AG08395 (cell line): ENCODE measurements at places on chromosomes 13 and 19.

DNA sequence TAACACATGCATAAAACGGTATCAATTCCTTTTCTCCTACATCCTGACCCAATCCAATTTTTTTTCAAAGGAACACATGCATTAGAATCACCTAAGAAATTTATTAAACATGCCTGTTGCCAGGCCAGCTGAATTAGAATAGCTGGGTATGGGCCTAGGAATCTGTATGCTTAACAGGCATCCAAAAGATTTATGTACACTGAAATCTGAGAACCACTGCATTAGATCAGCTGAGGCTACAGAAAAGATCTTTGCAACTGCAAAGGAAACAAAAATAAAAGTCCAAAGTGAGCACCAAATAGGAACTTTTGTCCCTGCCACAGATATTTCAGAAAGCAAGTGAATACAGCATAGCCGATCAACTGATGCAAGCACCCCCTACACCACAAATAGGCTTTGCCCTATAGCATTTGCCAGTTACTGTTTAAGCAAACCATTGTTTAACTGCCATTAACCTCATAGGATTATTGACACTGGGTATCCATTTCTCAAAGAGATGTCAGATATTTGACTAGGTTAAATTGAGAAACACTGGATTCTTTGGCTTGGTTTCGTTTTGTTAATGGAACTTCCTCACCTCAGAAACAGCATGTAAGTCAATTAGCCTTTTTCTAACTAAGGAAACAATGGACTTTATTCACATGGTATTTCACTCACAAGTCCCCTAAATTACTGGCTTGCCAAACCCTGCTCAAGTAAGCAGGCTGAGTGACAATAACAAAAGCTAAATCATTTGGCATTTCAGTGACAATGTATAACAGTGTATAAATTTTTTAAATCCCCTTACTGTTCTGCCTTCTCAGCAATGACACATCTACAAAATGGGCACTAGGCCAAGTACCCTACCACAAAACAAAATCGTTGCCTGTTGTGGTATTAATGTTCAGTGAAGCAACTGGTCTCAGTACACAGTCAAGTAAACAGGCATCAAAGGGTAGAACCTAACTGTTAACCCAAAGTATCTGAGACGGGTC, 67.8 kb downstream of the SUCLA2 start:
- no peak for DNase-seq

DNA sequence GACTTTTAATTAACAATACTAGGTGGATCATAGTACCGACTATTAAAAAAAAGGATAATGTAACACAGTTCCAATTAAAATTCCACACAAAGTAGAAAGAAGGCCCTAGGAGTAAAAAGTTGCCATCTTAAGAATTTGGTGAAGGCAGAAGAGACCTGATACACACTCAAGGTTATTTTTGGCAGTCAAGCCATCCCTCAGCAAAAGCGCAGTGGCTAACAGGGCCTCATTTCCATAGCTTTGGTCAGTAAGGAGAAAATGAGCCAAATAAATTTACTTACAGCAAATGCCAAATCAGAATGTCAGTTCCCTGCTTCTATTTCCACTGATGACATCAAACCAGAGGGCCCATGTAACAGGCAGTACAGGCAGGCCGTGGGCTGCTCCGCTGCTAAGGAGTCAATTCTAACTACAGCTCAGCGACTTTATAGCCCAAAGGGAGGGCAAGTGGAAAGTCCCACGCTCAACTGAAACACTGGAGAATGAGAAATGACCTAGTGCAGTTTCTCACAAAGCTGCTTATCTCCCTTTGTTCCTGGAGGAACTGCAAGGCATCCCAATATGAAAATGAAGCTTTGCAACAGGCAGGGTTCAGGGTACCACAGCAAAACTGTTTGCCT, 6.3 kb downstream of the ARGLU1 start:
- DNase-seq, result no peak

DNA sequence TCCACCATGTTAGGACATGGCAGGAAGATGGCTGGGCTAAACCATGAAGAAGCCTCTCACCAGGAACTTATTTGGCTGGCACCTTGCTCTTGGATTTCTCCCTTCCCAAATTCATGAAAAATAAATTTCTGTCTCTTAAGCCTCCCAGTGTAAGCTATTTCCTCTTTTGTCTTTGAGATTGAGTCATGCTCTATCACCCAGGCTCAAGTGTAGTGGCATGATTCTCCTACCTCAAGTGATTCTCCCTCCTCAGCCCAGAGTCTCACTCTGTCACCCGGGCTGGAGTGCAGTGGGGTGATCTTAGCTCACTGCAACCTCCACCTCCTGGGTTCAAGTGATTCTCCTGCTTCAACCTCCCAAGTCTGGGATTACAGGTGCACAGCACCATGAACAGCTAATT, 12.6 kb downstream of the ZNF888 start:
- no peak for DNase-seq

DNA sequence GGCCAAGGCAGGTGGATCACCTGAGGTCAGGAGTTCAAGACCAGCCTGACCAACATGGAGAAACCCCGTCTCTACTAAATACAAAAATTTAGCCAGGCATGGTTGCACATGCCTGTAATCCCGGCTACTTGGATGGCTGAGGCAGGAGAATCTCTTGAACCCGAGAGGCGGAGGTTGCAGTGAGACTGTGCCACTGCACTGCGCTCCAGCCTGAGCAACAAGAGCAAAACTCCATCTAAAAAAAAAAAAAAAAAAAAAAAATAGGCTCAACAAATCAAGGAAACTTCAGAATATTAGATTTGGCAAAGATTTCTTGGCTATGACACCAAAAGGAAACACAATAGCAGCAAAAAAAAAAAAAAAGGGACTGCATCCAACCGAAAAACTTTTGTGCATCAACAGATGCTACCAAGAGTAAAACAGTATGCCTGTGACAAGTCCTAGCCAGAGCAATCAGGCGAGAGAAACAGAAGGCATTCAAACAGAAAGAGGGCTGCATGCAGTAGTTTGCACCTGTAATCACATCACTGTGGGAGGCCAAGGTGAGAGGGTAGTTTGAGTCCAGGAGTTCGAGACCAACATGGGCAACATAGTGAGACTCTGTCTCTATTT, 23.8 kb downstream of the ZNF160 start:
- no peak for DNase-seq

GRCh38 chr13:107347641-107348369, 779.9 kb upstream of the ARGLU1 start:
- no peak for DNase-seq

DNA sequence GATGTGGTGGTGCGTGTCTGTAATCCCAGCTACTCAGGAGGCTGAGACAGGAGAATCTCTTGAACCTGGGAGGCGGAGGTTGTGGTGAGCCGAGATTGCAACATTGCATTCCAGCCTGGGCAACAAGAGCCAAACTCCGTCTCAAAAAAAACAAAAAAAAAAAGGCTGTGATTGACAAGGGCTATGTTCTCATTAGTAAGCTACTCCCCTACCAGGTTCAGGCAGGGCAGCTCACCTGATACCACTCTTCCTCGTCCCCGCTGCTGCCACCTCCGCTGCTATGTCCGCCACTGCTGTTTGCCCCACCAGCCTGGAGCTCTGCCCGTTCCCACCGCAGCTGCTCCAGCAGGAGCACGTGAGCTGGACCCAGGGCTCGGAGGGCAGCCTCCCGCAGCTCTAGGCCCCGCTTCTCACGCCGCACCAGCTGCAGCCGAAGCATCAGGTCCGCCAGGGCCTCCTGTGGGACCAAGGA, 9.4 kb downstream of the USHBP1 start:
- no peak for DNase-seq

- DNase-seq, result peak; percentile 26
Observed at GRCh38 chr19:34172661-34173192, 423 bp downstream of the LSM14A start.

DNA sequence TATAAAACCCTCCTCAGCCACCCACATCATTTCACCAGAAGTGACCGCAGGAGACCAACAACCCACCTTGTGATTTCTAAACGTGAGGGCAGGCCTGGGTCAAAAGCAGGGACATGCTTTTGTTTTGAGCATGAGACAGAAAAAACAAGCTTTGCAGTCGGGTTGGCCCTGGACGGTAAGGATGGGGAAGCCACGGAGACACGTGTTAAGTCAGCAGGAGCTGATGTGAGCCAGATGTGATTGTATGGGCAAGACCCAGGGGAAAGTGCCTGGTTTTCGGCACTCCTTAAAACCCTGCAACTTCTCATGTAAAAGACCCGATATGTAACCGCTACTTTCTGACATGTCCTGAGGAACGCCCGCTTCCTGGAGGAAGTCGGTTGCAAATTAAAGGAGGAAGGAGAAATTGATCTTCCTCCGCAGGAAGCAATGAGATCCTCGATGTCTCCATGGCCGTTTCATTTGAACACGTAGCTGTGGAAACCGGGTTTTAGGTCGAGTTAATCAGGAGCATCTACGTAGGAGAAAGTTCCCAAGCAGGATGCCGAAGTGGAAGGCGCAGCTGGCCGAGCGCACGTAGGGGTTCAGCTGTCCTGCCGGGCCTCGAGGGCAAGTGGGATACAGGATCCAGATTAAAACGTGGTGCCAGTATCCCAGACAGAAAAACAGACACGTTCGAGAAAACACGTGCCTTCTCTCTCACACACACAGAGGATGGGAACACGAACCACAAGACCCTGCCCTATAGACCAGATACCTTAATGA, 40.5 kb upstream of the POMP start:
- DNase-seq, result peak; percentile 17

DNA sequence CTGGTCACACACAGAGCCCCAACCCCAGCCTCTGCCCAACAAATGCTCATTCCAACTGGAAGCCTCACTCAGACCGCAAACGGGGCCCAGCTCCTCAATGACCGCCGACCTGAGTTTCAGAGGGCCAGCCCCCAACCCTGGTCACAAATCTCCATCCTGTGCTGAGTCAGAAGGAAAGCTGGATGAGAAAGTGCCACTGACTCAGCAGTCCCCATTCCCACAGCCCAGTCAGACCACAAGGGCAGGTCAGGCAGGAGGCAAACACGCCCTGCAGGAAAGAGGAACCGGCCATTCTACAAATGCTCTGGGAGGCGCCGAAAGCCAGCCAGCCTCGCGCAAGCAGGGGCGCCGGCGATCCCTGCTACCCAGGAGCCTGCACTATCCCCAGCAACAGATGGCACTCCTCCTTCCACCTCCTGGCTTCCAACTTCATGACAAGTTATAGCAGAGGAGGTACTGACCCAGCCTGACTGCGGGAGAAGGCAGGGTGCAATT, 14.1 kb upstream of the PRKD2 start:
- peak; percentile 90 for DNase-seq

GRCh38 chr13:110524541-110525257, 36.8 kb downstream of the RAB20 start:
- DNase-seq, result no peak

GRCh38 chr19:48396824-48397176, 3.3 kb downstream of the GRIN2D start:
- no peak for DNase-seq

DNA sequence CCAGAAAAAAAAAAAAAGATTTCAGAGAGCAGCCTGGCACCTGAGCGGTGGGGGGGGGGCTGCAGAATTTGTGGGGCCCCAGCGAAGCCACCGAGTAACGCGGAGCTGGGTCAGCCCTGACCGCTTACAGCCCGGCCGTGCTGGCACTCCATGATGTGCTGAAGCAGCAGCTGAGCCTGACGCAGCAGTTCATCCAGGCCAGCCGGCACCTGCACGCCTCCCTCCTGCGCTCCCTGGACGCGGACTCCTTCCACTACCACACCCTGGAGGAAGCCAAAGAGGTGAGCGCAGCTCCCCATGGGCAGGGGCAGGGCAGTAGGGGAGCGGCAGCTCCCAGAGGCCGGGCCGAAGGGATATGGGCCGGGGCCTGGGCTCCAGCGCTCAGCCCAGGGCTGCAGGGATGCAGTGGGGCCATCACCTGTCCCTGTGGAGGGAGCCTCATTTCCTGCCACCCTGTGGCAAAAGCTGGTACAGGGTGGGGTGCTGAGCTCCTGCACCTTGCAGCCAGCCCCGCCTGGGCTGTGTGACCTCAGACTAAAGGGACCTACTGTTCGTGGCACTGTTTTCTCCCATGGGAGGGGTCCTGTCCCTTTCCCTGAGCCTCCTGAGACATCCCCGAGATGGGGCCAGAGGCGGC, 18.3 kb downstream of the C19orf44 start:
- no peak for DNase-seq

- no peak for DNase-seq
Observed at GRCh38 chr13:94974015-94974951, 261.9 kb upstream of the SOX21 start.

GRCh38 chr13:50761406-50761805, 82.1 kb downstream of the DLEU7 start:
- DNase-seq, result no peak

DNA sequence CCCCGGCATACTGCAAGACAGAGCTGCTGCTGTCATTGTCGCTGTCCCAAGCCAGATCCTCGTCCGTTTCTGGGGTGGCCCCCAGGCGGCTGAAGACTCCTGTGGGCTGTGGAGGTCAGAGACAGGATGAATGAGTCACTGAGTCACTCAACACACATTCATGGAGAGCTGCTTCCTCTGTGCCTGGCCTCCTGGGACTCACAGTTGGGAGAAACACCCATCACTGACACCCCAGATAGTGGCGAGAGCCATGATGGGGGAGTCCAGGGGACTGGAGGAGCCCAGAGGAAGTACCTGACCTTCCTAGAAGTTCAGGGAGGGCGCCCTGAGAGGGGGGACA, 26.0 kb downstream of the C19orf47 start:
- no peak for DNase-seq

- DNase-seq, result peak; percentile 18
Observed at GRCh38 chr19:2867025-2867991, at the start of gene ZNF556. Gene ZNF556 (plus strand): TSS chr19:2867335. CDS start chr19:2867422, 87 bp downstream.

- no peak for DNase-seq
Observed at GRCh38 chr13:100334214-100334613, 245.3 kb downstream of the PCCA start.

DNA sequence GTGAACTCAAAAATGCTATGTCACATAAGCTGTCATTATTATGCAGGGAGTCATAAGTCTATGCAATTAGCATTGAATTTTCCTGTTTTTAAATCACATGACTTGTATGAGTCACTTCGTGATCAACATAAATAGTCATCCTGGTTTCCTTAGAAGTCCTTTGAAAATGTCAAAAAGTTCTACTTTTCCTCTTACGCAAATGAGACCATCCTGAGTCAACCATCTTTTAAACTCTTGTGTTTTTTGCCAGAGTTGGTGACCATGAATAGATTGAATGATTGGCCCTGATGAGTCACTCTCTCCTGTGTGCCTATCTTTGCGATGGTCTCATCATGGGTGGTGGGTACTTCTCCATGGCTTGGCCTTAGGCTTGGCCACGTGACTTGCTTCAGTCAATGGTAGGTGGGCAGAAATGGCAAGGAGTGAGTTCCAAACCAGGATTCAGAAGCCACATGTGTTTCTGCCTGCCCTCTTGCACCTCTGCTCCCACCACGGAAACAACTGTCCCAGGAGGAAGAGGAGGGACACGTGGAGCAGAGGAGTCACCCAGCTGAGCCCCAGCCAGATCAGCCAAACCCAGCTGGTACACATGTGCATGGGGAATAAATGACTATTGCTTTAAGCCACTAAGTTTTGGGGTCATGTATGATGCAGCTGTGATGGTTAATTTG, 123.5 kb upstream of the CACNA1A start:
- DNase-seq, result peak; percentile 13

- no peak for DNase-seq
Observed at GRCh38 chr19:20339444-20339843, 172.4 kb downstream of the ZNF486 start.
